ENCODE measurements at places on chromosomes 7 and 10.

GRCh38 chr10:21824409-21824808, 179.1 kb downstream of the DNAJC1 start:
- DNase-seq: no peak

DNA sequence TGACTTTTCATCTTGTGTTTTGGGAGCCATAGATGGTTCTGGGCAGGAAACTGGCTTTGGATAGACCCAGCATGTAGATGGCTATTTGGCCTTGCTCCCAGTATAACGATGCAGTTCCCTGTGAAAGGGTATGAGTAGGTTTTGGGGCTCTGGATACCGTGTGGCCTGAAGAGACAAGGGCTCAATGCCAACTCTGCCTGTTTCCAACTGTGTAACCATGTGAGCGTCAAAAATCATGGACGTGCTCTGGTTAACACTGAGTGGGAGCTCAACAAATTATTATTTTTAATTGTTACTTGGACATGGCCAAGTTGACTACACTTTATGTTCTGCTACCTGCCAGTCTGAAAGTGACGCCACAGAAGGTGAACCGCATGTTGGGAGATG, 41.8 kb downstream of the EGFR start:
- no peak for DNase-seq

- DNase-seq: no peak
These were observed 85.4 kb upstream of the CHCHD3 start for GRCh38 chr7:133167300-133167699.

DNA sequence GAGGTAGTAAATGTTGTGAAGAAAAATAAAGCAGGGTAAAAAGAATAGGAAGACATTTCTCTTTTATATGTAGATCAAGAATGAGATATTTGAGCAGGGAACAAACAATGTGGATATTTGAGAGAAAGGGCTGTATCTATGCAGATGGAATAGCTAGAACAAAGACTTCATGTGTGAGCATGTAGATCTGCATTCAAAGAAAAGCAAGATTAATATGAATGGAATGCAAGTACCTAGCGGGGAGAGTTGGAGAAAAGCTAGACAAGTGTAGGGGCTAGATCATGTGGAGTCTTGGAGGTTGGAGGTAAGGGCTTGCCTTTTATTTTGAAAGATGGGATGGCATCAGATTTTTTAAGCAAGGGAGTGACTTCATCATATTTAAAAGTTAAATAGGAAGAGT, 27.1 kb downstream of the SHOC2 start:
- DNase-seq: no peak

GRCh38 chr10:113000876-113001598, 51.0 kb downstream of the TCF7L2 start:
- DNase-seq: no peak

DNA sequence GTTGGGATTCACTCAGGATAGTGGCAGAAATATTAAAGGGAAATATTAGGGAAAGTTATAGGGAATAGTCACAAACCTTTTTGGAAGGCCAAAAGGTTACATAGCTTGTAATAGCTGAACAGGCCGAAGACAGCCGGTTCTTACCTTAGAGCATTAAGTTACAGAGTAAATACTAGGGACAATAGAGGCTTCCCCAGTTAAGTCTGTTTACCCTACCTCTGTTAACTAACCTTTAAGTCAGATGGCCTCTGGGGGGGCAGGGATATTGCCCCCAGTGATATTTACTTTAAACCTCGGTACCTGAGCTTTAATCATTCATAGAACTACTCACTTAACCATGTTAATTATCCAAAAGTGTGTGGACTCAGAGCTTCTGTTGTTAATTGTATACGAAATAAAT, 7.4 kb downstream of the POLR1F start:
- no peak for DNase-seq

DNA sequence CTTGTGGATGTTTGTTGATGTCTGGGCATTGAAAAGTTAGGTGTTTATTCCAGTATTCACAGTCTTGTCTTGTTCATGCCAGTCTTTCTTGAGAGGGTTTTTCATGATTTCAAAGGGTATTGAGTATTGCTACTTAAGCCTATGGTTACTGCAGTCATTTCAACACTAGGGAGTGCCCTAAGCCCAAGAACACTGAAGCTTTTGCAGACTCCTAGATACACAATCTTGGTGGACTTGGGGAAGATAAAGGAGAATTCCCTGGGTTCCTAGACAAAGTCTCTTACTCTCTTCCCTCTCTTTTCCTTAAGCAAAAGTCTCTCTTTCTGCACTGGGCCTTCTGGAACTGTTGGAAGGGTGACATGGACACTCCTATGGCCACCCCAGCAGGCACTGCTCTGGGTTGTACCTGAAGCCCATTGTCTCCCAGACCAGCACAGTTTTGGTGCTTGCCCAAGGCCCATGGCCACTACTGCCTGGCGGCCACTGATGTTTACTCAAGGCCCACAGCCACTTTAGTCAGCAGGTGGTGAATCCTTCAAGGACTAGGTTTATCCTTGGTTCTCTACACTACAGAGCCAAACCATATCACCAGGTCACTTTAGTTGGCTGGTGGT, 24.9 kb downstream of the SAMD9 start:
- no peak for DNase-seq

- DNase-seq: peak; percentile 61
These were observed 251.7 kb upstream of the PITRM1 start for GRCh38 chr10:3424111-3424851.

DNA sequence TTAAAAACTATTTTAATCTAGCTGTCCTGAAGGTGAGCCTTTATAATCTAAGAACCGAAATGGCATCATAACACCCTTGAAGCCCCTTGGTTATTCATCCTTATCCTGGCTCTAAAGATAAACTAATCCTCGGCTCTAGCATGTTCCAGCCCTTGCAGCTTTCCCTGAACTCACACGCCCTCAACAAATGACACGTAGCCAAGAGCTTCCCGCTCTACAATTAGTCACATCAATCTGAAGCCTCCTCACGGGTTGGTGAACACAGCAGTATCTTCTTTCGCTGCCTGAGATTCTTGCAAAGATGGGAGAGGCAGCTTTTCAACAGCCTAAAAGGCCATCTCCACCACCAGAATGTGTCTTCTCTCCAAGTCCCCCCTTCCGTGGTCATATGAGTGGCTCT, 4.1 kb downstream of the FRMD4A start:
- DNase-seq: no peak

DNA sequence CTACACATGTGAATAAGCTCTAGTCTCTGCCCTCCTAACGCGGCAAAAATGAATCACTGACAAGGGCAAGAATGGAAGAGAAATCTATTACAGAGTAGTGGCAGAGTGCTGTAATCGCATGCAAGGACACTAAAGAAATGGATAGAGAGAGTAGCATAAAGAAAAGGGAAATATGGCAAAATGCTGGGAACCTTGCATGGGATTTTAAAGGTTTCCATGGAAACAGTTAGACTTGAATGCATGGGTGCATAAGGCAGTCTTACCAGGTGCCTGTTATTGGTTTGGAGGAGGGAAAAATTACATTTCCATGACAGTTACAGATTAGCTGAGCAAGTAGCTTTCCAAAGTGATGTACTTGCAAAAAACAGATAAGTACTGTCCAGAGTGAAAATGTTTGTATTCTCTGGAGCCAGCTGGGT, 233.4 kb downstream of the PTN start:
- DNase-seq: peak; percentile 7

GRCh38 chr7:37690206-37690605, 6.6 kb downstream of the GPR141 start:
- no peak for DNase-seq

GRCh38 chr7:100215895-100216294, 3.9 kb upstream of the PVRIG start:
- no peak for DNase-seq

Measured in retina (tissue), 1 donor.